NCI-H2171 treated with DMSO at 0.1 percent for 48 hours (cell line): ENCODE measurements at places on chromosomes 13 and 19.

DNA sequence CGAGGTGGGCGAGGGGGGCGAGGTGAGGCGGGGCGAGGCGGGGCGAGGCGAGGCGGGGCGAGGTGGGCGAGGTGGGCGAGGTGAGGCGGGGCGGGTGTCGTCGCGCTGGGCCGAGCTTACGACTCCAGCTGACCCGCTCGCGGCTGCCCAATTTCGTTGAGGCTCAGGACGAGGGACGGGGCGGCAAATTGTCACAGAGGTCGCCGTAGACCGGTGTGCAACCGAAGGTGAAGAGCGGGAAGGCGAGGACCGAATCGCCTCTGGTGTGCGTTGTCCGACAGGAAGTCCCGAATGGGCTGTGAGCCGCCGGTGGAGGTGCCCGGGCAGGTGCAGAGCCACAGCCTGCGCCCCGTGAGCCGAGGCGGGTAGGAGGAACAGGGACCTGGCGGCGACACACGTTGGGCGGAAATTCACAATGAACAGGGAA, at the start of gene LACC1:
TSS of gene LACC1 (plus strand) at position 150 of the 427 bp plus-strand sequence. CDS start 1,082 bp downstream, outside the sequence.
- DNase-seq = no peak

GRCh38 chr13:19020988-19021387, 160.6 kb downstream of the TUBA3C start:
- no peak for DNase-seq

GRCh38 chr13:112567161-112567862, 20.6 kb downstream of the TUBGCP3 start:
- no peak for DNase-seq

GRCh38 chr19:5032101-5032967, 63.4 kb downstream of the KDM4B start:
- DNase-seq = no peak

GRCh38 chr13:99154064-99154463, 46.6 kb upstream of the UBAC2 start:
- DNase-seq = no peak

DNA sequence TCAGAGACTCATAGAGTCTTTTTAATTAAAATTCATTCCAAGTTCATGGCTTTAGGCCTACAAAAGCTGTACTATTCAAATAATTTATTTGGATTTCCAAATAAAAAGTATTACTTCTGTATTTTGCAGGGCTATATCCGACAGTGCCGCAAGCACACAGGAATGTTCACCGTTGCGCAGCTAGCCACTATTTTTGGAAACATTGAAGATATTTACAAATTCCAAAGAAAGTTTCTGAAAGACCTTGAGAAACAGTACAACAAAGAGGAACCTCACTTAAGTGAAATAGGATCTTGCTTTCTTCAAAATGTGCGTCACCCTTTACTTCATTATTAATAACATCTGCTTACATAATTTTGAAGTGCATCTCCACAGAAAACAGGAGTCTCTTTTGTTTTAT, 20.5 kb upstream of the C1QTNF9 start:
- no peak for DNase-seq

DNA sequence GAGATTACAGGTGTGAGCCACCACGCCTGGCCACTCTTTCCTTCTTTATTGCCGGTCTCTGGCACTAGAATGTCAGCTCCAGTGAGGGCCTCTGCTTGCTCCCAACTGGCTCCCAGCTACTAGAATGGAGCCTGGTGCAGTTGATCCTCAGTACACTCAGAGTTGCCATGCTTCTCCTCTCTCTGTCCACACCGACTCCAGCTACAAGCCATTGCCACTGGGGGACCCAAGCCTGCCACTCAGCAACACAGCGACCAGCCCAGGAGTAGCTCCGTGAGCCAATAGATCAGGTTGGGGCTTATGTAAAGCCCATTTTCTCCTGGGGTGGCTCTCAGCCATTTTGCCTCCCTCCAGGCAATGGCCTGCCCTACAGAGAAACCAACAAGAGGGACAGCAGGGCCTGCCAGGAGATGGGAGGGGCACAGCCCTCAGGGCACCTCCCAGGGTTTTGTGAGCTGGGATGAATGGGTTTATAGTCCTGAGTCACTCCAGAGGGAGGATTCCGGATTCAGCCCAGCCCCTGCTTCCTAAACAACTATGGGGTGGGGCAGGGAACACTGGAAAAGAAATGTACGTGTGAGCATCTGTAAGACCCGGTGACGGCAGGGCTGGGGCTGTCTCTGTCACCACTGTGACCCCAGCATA, 36.5 kb downstream of the OPA3 start:
- DNase-seq = no peak

- DNase-seq = peak; percentile 88
Observed at GRCh38 chr13:99528547-99528946, 27.3 kb downstream of the TM9SF2 start.
